WERI-Rb-1 (cell line): ENCODE measurements at places on chromosomes 3 and 15.

DNA sequence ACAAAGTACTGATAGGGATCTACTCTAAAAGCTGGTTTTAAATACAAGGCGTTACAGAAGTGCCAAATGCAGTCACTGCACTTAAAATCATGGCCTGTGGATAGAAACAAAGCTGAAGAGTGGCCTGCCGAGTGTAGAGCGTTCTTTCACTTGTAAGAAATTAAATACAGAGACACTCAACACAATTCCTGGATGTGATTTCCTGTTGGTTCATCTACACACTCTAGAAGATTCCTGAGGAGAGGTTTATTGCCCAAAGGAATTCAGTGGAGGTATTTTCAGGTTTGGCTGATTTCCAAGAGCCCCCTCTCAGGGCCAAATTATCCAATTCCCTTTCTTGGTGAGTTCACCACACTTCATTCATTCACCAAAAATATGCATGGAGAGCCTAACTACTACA is 200.3 kb upstream of the IL12A start:
- DNase-seq = no peak

DNA sequence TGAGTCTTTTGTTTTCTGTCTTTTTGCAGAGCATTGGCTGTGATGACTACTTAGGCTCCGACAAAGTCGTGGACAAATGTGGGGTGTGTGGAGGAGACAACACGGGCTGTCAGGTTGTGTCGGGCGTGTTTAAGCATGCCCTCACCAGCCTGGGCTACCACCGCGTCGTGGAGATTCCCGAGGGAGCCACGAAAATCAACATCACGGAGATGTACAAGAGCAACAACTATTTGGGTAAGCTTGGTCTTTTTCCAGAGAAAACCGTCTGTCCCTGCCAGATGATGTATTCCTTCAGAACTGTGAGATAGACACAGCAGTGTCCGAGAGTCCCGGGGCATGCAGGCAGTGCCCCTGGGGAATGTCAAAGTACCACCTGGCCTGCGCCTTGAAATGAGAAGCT is 149.9 kb upstream of the NR2E3 start:
- DNase-seq = no peak

GRCh38 chr15:34986771-34987480 is 1.2 kb downstream of the ZNF770 start:
- no peak for DNase-seq

GRCh38 chr15:46365572-46365971 is 730.7 kb downstream of the SQOR start:
- no peak for DNase-seq

DNA sequence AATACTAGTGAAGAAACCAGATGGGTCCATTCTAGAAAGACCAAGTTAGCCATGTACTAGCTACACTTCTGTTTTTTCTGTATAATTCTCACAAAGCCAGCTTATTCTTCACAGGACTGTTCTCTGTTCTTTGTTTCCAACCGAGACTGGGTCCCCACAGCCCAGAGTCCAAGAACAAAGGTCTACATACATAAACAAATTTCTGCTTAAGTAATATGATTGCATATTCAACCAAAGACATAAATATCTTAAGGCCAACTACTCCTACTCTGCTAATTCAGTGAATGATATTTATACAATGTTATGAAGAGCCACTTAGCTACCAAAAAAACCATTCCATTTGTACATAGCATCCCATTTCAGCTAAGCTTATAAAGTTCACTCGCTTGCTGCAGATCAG is 299.8 kb upstream of the CCDC54 start:
- DNase-seq = no peak

DNA sequence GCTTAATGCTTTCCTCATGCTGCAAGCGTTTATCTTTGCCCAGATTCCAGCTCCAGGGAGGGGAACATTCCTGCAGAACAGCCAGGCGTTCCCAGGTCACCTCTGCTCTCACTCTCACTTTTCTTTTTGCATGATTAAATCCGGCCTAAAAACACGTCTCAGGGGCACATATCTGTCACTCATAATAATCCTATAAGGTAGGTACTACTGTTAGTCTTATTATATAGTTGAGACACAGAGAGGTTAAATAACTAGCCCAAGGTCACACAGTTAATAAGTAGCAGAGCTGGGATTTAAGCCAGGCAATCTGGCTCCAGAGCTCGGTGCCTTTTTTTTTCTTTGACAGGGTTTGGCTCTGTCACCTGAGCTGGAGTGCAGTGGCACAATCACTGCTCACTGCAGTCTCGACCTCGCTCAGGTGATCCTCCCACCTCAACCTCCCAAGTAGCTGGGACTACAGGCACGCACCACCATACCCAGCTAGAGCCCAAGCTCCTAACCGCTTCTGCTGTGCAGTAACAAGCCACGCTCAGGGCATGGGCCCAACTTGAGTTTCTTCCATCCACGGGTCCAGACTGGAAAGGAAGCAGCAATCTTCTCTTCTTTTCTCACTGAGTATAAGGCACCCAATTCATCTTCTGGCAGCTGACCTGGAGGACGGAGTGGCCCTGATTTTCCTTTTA is 96.5 kb downstream of the LIPC start:
- no peak for DNase-seq

DNA sequence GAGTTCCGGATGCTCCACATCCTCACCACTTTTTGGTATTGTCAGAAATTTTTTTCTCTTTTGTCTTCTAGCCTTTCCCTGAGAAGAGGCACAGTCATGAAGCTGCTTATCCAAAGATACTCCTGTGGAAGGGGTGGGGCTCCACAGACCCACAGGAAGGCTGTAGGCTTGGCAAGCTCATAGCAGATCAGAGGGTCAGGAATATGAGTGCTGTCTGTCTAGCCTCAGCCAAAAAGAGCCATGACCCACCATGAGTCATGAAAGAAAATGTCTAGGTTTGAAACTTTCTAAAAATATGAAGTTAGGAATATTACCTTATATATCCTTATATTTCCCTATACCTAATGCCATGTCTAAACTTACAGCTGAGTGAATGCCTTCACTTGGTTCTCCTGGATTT is 118.2 kb upstream of the THBS1 start:
- no peak for DNase-seq

DNA sequence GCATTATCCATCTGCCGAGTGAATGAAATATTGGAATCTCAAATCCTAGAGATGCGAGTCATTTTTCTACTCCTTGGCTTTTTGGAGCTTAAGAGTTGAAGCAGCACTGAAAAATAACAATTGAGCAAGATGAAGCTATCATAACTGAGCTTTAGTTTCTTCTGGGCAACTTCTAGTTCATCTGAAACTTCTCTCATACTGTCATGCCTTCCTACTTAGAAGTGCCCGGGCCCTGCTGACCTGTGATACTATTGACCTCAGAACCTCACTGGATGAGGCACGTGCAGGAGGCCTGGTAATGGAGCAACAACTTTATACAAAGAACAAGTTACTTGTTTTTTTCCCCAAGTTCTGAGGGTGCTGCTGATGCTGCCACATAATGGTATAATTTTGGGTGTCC is 48.5 kb upstream of the P3H2 start:
- DNase-seq = no peak

DNA sequence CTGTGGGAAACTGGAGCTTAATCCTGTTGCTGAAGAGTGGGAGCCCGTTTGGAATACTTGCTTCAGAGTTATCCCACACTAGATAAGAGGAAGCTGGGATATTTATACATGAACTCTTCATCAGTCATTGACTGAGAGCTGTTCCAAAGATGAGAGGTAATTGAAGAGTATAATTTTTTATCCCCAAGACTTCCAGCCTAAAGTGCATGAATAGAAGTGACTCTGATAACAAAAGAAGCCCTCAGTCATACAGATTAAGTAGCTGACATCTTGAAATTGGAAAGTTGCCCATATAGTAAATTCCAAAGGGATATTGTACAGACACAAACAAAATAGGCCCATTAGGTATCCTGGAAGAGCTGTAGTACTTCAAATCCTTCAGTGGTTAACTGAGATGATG is 268.0 kb downstream of the EPHA3 start:
- DNase-seq = no peak

DNA sequence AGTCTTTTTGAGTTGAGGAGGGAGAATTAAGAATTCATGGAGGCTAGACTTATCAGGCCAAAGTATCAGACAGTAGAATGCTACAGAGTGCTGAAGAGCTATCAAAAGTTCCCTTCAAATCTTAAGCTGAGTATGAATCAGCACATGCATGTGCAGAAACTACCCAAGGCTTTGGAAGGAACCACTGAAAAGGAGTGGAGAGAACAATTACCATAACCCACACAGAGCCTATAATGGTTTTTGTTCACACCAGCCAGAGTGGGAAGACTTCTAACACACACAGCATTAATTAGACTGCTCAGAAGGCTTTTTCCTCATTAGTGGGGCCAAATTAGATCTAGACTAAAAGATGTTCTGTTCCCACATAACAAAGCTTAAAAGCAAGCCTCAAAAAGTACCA is 83.7 kb upstream of the SLC6A11 start:
- no peak for DNase-seq

DNA sequence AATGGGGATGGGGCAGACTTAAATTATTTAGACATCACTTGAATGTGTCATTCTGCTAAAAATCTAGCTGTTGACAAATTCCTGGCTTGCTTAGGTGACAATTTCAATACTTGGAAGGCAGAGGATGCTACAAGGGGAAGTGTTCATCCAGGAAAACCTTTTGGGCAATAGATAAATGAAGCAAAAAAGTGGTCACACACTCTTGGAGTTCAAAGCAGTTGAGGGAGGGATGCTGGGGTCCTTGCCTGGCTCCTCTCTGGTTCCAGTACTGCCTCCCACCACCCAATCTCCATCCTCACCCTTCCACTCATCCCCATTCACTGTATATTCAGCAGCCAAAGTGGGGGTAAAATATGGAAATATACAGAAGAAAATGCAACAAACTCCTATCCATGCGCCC is 52.6 kb upstream of the FRMD4B start:
- no peak for DNase-seq

DNA sequence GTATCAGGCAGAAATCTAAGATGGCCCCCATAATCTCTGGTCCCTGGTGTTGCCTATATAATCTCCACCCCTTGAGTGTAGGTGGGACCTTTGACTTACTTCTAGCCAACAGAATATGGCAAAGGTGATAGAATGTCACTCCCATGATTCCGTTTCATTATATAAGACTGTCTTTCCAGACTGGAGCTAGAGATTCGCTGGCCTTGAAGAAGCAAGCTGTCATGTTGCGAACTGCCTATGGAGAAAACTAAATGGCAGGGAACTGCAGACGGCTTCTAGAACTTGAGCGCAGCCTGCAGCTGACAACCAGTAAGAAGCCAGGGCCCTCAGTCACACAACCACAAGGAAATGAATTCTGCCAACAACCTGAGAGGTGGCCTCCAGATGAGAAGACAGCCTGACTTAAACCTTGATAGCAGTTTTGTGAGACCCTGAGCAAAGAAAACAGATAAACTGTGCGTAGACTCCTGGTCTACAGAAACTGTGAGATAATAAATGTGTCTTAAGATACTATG is 2.2 kb upstream of the KPNA1 start:
- no peak for DNase-seq

- DNase-seq = peak; percentile 80
Measured at GRCh38 chr3:127077068-127077467, 94.2 kb downstream of the PLXNA1 start.

DNA sequence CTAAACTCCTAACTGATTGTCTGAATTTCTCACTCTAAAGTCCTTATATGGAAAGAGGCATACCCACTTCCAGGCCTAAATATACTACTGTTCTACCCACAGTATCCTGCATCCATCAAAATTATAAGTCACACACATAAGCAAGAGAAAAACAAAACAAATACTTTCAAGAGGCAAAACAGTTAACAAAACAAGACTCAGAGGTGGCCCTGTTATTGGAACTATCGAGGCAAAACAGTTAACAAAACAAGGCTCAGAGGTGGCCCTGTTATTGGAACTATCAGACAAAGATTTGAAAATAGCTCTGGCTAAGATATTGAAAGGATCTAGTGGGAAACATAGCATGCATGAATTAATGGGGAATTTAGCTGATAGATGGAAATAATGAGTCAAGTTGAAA is 224.2 kb upstream of the CGNL1 start:
- DNase-seq = no peak

GRCh38 chr15:52670087-52670486 is 9.1 kb downstream of the ATOSA start:
- DNase-seq = no peak

DNA sequence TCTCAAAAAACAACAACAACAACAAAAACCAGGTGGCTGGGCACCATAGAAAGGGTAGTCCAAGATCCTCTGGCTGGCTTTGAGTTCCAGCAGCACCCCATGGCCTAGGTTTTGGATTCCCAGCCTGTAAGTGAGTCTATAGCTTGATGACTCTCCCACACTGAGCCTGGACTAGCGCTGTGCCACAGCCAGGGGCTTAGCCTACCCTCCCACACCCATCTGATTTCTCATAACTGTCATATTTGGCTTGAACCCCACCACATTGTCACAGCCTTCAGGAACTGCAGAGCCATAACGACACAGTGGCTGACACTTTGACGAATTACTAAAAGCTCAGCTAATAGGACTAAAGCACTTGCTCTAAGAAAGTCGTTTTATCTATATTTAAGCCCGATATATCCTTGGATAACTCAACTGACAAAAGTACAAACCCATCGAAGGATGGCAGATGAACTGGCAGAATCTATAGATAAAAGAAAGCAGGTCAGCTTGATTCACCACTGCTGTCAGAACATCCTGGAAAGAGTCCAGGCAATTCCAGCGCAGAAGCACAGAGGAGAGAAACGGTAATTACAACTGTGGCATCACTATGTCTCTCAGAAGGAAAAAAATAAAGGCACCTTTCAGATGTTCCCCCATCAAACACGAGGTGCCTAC is 62.1 kb downstream of the HOMER2 start:
- no peak for DNase-seq

DNA sequence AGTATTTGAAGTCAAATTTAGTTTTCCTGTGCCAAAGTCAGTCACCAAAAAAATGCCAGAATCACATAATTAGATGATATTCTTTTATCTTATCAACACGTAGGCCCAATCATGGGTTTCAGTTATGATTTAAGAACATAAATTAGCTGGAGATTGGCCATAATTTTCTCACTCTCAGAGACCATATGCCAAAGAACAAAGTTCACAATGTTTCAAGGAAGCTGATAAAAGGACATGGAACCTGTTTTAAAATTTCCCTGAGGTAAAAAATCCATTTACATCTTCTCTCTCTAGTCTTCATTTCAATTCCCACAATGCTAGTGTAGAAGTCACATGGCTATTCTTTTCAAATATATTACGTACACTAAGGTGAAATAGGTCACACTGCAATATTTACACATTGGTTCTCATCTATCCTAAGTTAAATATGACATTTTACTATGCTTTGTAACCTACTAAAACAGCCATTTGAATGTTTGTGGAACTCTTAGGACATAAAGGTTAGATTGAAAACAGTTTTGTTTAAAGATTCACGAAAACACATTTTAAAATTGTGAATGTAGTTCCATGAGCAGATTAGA is 42.7 kb upstream of the DCUN1D1 start:
- no peak for DNase-seq

GRCh38 chr15:59301527-59301926 is 71.1 kb downstream of the MYO1E start:
- DNase-seq = no peak

GRCh38 chr3:138408751-138409570 is 25.5 kb upstream of the ESYT3 start:
- DNase-seq = no peak
